ENCODE measurements at places on chromosomes 16 and 17.

GRCh38 chr17:45906237-45906636, 11.9 kb downstream of the MAPT start:
- DNase-seq, result no peak

DNA sequence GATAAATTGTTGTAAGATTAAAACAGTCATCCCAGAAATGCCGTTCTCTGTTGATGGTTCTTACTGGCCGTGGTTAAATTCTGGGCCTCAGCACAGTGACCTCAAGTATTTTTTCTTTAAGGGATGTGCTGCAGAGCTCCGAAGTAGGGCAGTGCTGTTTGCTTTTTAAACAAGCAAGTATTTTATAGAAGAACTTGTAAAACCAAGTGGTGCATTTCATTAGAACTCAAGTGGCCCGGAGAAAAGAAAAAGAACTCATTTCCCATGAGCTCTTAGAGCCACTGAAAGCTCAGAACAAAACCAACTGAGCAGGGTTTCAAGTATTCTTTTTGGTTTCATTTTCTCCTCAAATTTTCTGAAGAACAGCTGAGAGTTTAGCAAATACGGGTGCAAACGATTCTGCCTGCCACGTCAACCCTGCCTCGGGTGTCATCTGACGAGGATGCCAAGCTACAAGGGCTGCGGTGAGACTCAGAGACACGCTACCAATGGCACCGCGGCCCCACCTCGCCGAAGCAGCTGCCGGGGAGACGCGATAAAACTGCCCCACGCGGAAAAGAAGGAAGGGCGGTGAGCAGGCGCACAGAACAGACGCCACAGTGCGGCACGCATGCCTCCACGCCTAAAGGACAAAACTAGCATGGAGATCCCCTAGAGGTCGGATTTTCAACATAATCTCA, 6.3 kb downstream of the LMF1 start:
- DNase-seq, result no peak

GRCh38 chr16:17299790-17300189, 171.0 kb downstream of the XYLT1 start:
- DNase-seq, result no peak

- no peak for DNase-seq
Measured at GRCh38 chr17:55524440-55525220, 13.4 kb upstream of the SMIM36 start.

GRCh38 chr16:62135911-62136310, 99.7 kb upstream of the CDH8 start:
- no peak for DNase-seq

DNA sequence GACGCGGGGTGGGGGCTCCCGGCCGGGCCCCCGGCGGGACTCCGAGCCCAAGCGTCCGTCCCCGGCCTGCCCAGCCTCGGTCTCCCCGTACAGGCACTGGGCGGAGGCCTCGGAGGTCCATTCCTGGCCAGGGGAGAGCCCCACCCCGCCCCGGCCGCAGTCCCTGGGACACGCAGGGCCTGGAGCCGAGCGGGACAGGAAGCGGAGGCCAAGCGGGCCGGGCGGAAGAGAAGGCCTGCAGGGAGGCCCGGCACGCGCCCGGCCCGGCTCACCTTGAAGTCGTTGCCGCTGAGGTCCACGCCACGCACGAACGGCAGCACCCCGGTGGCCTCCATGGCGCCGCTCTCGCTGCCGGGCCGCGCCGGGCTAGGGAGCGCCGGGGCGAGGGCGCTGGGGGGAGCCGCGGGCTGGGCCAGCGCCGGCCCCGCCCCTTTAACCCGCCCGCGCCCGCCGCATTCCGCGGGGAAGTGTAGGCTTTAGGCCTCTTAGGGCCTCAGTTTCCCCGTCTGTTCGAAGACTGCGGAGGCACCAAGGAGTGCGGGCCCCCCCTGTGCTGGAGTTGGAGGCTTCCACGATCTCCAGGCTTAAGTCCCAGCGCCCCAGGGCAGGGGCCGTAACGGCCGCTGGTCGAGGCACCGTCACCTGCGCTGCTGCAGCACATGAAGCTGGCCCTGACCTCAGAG, at the start of gene FLII:
TSS of gene FLII (minus strand) at position 383 of the 683 bp plus-strand sequence. CDS start at position 335, 48 bp downstream.
- peak; percentile 59 for DNase-seq

DNA sequence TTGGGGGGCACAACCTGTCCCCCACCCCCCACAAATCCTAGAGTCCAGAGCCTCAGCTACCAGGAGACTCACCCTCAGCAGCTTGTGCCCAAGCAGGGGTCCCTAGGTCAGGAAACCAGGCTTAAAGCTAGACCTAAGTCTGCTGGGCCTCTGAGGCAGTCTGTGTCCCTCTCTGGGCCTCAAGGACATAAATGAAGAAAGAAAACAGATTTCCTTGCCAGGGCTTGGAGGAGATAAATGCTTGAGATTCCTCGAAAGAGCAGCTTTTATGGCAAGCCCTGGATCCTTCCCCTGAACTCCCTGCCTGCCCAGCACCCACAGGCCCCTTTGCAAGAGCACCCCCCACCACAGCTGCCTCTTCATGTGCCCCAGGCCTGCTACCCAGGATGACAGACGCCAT, 3.3 kb downstream of the SRCIN1 start:
- DNase-seq, result no peak

GRCh38 chr16:56279132-56279531, 87.8 kb downstream of the GNAO1 start:
- DNase-seq, result no peak

DNA sequence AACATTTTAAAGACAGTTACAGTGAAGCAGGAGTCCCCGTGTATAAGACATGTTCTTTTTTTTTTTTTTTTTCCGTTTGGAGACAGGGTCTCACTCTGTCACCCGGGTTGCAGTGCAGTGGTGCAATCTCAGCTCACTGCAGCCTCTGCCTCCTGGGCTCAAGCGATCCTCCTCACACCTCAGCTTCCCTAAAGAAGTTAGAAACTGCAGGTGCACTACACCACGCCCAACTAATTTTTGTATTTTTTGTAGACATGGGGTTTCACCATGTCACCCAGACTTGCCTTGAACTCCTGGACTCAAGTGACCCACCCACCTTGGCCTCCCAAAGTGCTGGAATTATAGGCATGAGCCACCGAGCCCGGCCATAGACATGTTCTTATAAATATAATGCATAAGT, 3.0 kb downstream of the EVI2B start:
- no peak for DNase-seq

DNA sequence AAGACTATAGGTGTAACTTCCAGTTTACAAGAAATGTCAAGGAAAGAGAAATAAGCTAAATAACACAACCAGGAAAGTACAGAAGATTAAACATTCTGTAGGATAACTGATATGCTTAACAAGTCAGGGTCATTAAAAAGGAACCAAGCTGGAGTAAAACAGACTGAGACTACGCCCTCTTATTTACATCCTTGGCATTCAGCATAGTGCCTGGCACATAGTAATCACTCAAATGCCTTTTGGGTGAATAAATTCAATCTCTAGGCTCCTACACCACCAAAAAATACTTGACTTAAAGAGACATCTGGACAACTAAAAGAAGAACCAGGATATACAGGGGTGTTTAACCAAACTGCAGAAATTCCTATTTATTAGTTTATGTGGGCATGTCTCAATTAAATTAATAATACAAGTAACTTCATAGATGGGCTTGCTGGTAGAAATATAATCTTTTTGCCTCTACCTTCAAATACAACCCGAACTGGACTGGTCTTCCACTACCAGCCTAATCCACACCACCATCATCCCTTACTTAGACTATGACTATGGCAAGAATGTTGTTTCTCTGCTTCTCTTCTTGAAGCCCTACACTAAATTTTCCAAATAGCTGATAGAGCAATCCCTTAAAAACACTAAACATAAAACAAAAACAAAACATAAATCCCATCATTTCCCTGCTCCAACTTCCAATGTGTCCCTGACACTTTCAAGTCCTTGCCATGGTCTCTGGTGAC, 47.7 kb upstream of the ULK2 start:
- DNase-seq, result no peak

DNA sequence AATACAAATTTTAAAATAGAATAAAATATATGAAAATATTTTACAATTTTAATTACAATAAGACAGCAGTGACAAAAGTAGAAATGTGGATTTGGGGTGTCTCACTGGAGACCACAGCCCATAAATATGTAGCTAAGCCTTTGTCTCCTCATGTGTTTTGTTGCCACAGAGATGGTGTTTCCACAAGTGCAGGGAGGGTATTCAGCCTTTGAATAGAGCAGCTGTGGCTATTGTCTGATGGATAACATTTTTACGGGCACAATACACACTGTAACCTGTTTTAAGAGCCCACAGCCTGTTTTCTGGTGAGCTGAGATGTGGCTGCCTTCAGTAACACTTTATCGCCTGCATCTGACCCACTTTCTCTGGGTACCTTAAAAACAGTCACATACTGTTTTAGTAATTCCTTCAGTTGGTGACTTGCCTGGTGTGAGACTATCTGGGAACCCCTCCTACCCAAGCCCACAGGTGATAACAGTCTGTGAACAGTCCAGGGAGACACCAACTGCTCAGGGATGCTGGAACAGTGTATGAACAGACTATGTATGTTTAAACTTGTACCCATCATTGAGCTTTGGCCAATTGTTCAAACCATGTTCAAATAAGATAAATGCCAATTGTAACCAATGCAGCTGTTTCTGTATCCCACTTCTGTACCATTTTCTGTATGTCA, 7.8 kb upstream of the AHSP start:
- DNase-seq, result no peak

GRCh38 chr17:50844117-50844700, 8.8 kb downstream of the WFIKKN2 start:
- no peak for DNase-seq

DNA sequence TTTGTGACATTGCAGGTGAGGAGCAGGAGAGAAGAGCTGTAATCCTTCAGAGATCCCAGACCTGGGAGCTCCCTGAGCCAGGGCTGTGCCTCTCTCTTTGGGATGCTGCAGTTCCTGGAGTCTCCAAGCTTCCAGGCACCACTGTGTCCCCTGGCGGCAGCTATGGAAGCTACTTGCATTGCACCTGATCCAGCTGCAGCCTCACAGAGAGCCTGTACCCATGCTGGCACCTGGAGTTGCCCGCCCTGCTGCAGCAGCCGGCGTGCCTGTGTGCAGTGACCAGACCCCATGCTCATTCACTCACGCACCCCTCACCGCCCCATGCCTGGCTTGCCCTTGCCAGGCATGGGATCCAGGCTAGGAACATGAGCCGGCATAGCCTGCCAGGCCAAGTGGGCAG, 51.8 kb upstream of the MED9 start:
- no peak for DNase-seq

- peak; percentile 42 for DNase-seq
Measured at GRCh38 chr17:2867441-2868424, 71.5 kb downstream of the RAP1GAP2 start.

DNA sequence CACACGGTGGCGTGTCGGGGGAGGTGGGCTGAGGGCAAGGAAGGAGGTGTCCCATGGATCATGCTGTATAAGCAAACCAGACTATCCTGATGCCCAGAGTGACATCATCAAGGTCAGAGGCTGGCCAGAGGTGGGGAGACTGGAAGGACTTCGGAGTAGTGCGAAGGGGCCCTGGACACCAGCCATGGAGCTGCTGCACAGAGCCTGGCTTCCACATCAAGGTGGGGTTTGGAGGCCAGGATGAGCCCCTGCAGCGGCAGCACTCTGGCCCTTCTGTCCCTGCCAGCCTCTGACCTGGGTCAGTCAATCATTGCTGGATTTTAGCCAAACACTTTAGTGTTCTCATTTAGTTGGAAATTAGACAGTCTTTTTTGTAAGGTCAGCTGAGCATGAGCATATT, 34.8 kb downstream of the MED13 start:
- DNase-seq, result no peak

GRCh38 chr16:79721270-79721669, 120.7 kb upstream of the MAF start:
- DNase-seq, result no peak

- DNase-seq, result no peak
Measured at GRCh38 chr16:84459533-84459894, 44.9 kb downstream of the MEAK7 start.

DNA sequence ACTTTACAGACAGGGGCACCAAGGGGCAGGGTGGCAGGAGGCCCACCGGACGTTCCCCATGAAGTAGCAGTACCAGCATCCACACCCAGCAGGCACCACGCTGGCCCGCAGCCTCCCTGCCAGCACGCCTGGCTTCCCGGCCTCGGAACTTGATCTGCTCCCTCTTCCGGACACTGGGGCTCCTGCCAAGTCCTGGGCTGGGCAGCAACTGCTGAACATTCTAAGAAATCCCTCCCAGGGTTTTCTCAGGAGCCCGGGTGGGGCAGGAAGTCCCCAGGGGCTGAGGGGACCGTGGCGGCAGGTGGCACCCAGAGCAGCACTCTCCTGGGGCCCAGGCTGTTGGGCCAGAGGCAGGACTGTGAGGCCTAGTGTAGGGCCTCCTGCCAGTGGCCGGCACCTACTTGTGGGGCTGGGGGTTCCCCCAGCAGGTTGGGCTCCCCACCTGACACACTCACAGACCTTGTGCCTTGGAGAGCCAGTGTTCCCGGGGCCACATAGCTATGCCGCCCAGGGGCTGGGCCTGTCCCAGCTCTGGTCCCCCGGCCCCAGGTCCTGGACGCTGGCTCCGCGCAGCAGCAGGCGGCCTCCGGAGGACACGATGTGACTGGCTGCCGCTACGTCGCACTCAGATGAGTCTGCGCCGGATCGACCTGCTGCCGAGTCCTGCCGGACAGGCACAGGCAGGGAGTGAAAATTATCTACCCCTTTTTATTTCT, 86.2 kb upstream of the CBX4 start:
- no peak for DNase-seq

DNA sequence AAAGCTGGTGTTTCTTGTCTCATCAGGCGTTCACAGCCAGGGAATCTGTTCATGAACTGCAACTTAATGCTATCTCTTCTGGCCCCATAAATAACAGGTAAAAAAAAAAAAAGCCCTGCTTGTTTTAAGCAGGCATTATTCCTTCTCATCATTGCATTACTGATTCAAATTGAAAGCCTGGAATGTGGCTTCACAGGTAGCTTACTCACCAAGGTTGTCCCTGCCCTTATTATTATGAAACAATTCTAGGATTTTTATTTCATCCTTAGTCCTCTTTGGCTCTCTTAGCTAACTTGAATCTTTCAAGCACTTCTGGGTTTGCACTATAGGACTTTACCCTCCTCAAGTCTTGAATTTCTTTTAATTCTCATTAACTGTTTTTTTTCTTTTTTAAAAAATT, 113.3 kb downstream of the CNTNAP4 start:
- DNase-seq, result no peak

- DNase-seq, result no peak
Measured at GRCh38 chr17:79837888-79838521, 1.2 kb downstream of the CBX4 start.

DNA sequence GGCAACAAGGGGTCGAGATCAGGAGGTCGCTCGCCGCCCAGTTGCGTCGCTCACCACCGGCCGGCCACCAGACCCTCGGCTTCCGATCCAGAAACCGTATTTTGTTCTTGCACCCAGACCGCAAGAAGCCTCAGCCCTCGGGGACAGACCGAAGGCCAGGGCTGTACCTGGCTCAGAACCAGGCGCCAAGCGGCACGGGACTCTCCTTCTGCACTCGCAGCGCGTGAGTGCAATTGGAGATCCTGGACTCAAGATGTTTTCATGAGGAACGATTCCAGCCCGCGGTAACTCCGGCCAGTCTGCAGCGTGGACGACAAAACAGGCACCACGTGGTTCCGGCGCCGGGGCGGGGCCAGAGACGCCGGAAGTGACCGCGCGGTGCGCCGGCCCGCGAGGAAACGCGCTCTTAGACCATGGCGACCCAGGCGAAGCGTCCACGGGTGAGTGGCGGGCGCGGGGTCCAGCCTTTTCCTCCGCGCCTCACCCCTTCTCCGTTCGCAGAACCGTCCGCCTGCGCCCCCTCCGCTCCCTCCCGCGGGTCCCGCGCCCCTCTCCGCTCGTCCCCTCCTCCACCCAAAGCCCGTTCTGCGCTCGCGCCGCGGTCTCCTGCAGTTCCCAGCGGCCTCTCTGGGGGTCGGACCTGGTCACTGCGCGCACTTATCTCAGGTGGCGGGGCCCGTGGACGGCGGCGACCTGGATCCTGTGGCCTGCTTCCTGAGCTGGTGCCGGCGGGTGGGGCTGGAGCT, at the start of gene SETD6:
TSS of gene SETD6 (plus strand) at position 393 of the 746 bp plus-strand sequence. CDS start at position 414, 21 bp downstream.
- peak; percentile 95 for DNase-seq
